ENCODE measurements at places on chromosomes 11 and 22. TPM values are rescaled to one million over a fixed set of nuclear protein-coding genes. Genes with fewer than 3 reads are reported as not detected.

The POU2AF1 gene
- total RNA-seq: not detected

The MAPK8IP2 gene
- 2.8 TPM for total RNA-seq

The ZDHHC5 gene
- 78.0 TPM for total RNA-seq

The OR51G1 gene
- not detected for total RNA-seq

GRCh38 chr22:40728731-40729189 lies 49.5 kb downstream of the MCHR1 start:
- no peaks in the 10 kb centered on the region for H3K27me3 ChIP-seq
- no peak overlapping the region for H3K4me3 ChIP-seq
- peaks cover 13% of the 10 kb centered on the region for H3K4me1 ChIP-seq
- DNase-seq: no peak

GRCh38 chr11:131248588-131248987 lies 121.8 kb upstream of the NTM start:
- no peaks in the 10 kb centered on the region for H3K4me1 ChIP-seq
- no peak for DNase-seq
- peaks cover 46% of the 10 kb centered on the region for H3K27me3 ChIP-seq
- H3K36me3 ChIP-seq: no peaks in the 10 kb centered on the region
- H3K4me3 ChIP-seq: no peak overlapping the region

DNA sequence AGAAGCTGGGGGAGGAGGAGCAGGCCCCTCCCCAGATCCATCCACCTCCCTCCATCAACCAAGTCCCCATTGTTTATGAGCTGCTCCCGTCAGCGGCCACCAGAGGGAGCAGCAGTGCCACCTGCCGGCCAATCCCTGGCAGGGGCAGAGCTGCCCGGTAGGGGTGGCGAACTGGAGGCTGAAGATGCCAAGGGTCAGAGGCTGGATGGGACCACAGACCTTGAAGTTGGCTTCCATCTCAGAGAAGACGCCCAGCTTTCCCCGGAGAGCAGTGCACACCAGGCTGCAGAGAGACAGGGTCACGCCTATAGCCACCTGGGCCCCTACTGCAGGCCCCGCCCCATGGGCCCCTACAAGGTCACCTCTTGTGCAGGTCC lies 3.6 kb downstream of the FIBP start:
- H3K27me3 ChIP-seq: no peaks in the 10 kb centered on the region
- peaks cover 36% of the 10 kb centered on the region for H3K4me1 ChIP-seq
- H3K27ac ChIP-seq: peak overlapping the region; percentile 82
- H3K4me3 ChIP-seq: no peak overlapping the region
- peak; percentile 94 for DNase-seq
- H3K36me3 ChIP-seq: peaks cover 23% of the 10 kb centered on the region

DNA sequence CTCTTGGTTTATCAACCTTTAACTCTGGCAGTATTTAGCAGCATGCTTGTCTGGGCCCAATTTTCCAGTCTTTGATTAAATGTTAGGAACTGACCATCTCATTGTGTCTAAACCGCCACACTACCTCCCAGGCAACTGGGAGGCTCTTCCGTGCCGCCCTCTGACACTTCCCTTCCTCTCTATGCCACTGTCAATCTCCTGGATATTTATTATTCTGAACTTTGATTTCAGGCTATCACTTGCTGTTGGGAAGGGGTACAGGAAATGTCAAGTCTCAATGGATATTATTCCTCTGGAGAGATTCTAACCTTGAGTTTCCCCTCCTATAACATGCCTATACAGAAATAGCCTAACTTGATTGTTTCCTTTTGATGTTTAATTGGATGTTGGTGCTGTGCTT lies 222.9 kb upstream of the NARS2 start:
- peaks cover 29% of the 10 kb centered on the region for H3K36me3 ChIP-seq
- H3K4me1 ChIP-seq: peaks cover 73% of the 10 kb centered on the region
- H3K4me3 ChIP-seq: no peak overlapping the region
- H3K27me3 ChIP-seq: no peaks in the 10 kb centered on the region

- peaks cover 18% of the 10 kb centered on the region for H3K36me3 ChIP-seq
- no peak overlapping the region for H3K4me3 ChIP-seq
- H3K4me1 ChIP-seq: no peaks in the 10 kb centered on the region
- no peak overlapping the region for H3K27ac ChIP-seq
Measured at GRCh38 chr11:82832983-82833382, 67.2 kb downstream of the PRCP start.

GRCh38 chr22:32803738-32804435 lies 2.4 kb downstream of the TIMP3 start:
- no peaks in the 10 kb centered on the region for H3K36me3 ChIP-seq
- peak overlapping the region; percentile 77 for H3K4me3 ChIP-seq
- H3K4me1 ChIP-seq: peaks cover 40% of the 10 kb centered on the region
- peak overlapping the region; percentile 64 for H3K27ac ChIP-seq
- no peak for DNase-seq

DNA sequence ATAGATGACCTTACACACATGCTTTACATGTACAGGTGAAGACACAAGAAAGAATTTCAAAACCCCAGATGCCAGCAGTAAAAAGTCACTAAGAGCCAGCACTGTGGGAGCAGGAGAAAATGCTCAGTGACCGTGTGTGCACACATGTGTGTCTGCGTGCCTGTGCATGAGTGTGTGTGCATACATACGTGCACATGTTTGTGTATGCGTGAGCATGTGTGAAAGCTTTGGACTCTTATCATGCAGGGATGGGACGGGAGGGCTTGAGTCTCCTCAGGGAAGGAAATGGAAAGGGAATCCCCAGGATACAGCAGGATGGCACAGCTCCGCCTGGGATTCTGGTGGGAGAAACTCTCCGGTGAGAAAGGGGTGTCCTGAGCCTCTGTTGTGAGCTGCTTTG lies 121.5 kb upstream of the B3GAT1 start:
- H3K4me3 ChIP-seq: no peak overlapping the region
- H3K4me1 ChIP-seq: no peaks in the 10 kb centered on the region
- H3K36me3 ChIP-seq: no peaks in the 10 kb centered on the region

Measured in osteocyte (in vitro differentiated cells).